Testis (tissue), 5 donors: ENCODE measurements at places on chromosomes 3 and 15. TPM values are rescaled to one million over a fixed set of nuclear protein-coding genes. Genes with fewer than 3 reads are reported as not detected.

The AADAC gene
- polyA plus RNA-seq, result 0.25 TPM

The GOLGA8T gene
- polyA plus RNA-seq, result 10.6 TPM

The CCRL2 gene
- 1.2 TPM for polyA plus RNA-seq

The DUOXA2 gene
- 0.36 TPM for polyA plus RNA-seq

The GUCA1C gene
- polyA plus RNA-seq, result 1.1 TPM

The LDHAL6B gene
- 119 TPM for polyA plus RNA-seq

The GOLGA8R gene
- 7.9 TPM for polyA plus RNA-seq

The ABI3BP gene
- polyA plus RNA-seq, result 58.2 TPM

The PXYLP1 gene
- 55.8 TPM for polyA plus RNA-seq
